ENCODE measurements at places on chromosomes 4 and X.

GRCh38 chrX:82676386-82676785 is 831.7 kb upstream of the POU3F4 start:
- no peak for DNase-seq

DNA sequence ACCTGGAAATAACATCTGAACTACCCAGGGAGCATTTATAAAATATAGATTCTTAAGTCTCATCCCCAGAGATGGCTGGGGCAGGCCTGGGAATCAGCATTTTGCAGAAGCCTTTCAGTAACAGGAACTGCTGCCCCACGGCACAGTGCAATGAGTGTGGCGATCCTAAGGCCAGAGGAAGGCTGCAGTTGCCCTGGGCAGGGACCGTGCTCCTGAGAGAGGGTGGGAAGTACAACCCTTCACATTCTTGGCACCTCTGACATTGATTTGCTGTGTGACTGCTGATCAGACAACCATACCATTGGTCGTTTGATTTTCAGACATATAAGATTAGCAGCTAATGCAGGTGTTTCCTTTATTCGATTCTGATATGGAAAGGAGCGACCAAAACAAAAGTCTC is 233.6 kb downstream of the STIM2 start:
- no peak for DNase-seq

GRCh38 chr4:89357340-89357739 is 49.7 kb upstream of the GPRIN3 start:
- no peak for DNase-seq

DNA sequence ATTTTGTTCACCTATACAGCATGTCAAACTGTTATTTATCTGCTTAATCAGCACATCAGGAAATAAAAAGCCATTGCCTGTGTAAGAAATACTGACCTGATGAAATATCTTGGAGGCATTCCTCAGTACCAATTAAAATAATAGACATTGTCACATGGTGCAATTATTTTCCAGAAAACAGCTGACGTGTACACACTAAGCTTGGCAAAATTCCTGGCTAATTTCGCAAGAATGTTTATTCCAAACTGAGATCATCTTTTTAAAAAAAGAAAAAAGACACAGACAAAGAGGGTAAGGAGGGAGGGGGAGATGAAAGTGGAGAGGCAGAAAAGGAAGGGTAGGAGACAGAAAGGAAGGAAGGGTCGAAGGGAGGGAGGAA is 61.9 kb upstream of the NFKB1 start:
- DNase-seq: no peak

DNA sequence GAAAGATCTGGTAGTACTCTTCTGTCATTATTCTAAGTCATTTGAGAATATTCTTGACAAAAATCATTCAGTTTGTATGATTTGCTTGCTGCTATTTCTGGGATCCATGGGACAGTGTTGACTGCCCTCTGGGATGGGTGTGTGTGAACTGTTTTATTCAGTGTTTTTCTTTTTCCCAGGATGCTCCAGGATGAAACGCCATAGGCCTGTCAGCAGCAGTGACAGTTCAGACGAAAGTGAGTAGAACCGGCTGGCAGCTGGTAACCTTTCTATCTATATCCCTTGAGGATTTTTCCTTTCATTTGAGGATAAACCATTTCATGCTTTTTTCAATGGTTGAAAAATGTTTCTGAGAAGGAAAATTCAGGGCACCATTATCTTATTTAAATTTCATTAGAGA is 72.5 kb downstream of the JADE3 start:
- no peak for DNase-seq

- DNase-seq: no peak
These were observed 37.7 kb upstream of the TASL start for GRCh38 chrX:30615229-30615628.

- DNase-seq: no peak
These were observed 49.8 kb upstream of the CAMK2D start for GRCh38 chr4:113811359-113811758.

GRCh38 chrX:140297273-140297672 is 207.6 kb downstream of the SOX3 start:
- no peak for DNase-seq

GRCh38 chr4:116118221-116118620 is 967.2 kb downstream of the TRAM1L1 start:
- no peak for DNase-seq

- no peak for DNase-seq
These were observed 10.3 kb downstream of the PHKA2 start for GRCh38 chrX:18973527-18974192.

- DNase-seq: no peak
These were observed 133.6 kb upstream of the C1QTNF7 start for GRCh38 chr4:15294202-15294601.

- no peak for DNase-seq
These were observed 21.5 kb upstream of the TMSB4X start for GRCh38 chrX:12953420-12953819.

- DNase-seq: no peak
These were observed 7.2 kb downstream of the CRMP1 start for GRCh38 chr4:5885733-5886132.

DNA sequence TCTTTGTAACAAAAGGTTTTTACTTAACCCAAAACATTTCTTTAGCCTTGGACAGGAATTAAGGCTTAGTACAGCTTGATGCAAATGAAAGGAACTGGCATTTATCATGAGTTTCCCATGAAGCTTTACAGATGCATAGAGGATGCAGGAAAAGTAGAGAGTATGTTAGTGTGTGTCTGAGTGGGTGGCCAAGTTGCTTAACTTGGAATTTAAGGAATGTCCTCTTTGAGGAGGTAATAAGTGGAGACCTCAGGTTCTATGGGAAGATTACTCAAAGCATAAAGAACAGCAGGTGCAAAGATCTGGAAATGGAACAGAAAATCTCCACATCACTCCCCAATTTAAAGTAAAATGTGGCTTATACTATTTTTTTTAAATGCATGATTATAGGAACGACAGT is 457.9 kb downstream of the KCNIP4 start:
- no peak for DNase-seq

DNA sequence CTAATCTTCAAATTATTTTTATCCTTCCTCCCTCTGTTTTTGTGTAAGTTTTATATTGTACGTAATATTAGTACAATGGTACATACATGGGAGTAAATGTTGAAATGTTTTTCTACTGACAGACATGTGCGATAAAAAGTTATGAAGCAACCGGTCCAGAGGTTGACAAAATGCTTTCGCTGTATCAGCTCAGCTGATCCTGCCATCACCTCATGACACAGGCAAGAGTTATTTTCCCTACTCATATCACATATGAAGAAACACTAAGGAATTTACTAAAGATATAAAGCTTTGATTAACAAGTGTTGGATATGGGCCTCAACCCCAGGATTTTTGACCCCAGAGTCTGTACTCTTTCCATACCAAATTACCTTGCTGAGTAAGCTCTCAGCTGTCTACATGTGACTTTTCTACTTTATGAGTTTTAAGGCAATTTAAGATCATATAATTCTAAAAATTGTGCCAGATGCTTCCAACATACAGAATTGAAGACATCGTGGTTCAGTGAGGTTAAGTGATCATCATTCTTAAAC is 50.0 kb downstream of the CLCN5 start:
- DNase-seq: no peak

- DNase-seq: peak; percentile 78
These were observed 78.3 kb downstream of the GASK1B start for GRCh38 chr4:158094413-158095134.

DNA sequence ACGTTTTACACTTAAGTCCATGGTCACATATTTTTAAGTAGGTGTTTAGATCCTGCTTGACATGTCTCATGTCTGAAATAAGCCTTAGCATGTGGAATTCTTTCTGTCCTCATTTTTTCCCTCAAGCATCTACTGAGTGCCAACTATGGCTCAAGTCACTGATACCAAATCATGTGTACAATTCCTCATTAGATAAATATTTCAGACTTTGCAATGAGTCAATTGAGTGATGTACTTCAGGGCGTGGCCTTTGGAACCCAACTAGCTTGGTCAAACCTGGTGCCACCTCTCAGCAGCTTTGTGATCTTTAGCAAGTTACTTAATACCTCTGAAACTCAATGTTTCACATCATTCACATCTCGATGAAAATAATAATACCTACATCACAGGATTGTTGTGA is 12.6 kb upstream of the JADE1 start:
- no peak for DNase-seq

GRCh38 chrX:105552395-105552794 is 269.9 kb upstream of the NRK start:
- no peak for DNase-seq

DNA sequence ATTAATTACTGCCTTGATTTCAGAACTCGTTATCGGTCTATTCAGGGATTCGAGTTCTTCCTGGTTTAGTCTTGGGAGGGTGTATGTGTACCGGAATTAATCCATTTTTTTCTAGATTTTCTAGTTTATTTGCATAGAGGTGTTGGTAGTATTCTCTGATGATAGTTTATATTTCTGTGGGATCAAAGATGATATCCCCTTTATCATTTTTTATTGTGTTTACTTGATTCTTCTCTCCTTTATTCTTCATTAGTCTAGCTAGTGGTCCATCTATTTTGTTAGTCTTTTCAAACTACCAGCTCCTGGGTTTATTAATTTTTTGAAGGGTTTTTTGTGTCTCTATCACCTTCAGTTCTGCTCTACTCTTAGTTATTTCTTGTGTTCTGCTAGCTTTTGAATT is 32.1 kb downstream of the CDX4 start:
- no peak for DNase-seq

DNA sequence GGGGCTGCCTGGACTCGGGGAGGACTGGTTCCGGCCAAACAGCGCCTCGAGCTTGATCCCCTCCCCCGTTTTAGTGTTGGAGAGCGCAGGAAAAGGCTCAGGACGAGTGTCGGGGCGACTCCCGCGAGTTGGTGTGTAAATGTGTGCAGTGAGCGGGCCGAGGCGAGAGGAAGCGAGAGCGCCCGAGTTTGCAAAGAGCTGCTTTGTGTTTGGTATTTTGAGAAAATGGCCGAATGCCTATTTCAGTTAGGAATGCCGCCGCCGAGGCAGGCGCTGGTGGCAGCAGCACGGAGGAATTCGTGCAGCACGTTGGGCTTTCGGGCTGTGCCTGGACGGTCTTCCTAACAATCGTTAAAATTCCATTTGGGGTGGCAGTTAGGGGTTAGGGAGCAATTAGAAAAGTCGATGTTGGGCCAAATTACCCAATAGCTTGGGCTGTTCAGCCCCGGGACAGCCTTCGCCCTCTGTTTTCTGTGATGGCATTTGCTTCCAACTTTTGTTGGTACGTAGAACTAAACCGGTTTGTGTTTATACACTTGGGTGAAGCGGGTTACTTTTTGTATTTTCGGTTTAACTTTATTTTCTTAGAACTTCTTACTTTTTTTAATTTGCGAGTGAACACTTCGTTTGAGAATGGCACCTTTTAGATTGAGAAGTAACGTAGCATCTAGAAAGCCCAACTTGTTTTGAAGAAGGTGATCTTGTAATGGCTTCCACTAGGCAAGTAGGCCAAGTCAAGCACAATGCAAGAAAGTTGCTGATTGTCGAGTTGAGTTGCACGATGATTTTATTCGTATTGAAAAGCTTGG is 1.6 kb downstream of the REST start:
- peak; percentile 52 for DNase-seq

DNA sequence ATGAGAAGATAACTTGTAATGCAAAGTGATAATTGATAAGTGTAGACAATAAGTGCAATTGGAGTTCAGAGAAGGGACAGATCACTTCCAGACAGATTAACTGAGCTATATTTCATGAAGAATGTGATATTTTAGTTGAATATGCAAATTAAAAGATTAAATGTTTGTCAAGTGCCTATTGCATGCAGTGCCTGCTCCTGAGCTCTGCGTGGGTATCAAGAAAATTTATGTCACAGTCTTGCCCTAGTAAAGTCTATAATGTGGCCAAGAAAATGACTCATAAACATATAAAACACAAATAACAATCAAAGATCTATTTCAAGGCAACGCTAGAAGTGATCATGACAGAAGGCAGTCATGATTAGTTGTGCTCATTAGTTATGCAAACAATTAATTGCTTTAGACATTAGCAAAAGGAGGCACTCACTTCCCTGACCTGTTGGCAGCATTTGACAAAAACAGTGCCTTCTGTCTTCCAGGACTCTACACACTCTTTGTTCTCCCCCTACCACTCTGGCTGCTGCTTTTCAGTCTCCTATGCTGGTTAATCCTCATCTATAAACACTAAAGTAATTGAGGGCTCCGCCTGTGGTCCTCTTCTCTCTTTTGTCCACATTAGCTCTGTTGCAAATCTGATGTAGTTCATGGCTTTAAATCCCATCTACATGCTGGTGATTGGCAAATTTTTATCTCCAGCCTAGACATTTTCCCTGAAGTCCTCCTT is 47.7 kb downstream of the ARHGEF38 start:
- DNase-seq: no peak

GRCh38 chr4:140861359-140862176 is 105.4 kb upstream of the TBC1D9 start:
- peak; percentile 44 for DNase-seq

DNA sequence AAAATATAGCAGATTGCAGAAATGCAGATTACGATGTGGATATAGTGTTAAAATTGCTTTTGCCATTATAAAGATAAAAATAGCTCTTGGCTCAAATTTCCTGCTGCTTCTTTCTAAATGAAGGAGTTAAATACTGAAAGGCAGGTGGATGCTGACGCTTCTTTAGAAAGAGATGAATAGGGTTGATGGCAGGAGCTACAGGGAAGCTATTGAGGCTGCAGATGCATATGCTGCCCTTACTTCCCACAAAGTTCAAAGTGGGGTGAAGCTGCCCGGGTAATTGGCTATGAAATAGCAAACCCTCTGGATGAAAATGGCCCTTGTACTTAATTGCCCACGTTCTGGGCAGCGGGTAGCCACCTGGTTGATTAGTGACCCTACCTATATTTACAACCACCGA is 379.5 kb downstream of the ZIC3 start:
- DNase-seq: no peak

DNA sequence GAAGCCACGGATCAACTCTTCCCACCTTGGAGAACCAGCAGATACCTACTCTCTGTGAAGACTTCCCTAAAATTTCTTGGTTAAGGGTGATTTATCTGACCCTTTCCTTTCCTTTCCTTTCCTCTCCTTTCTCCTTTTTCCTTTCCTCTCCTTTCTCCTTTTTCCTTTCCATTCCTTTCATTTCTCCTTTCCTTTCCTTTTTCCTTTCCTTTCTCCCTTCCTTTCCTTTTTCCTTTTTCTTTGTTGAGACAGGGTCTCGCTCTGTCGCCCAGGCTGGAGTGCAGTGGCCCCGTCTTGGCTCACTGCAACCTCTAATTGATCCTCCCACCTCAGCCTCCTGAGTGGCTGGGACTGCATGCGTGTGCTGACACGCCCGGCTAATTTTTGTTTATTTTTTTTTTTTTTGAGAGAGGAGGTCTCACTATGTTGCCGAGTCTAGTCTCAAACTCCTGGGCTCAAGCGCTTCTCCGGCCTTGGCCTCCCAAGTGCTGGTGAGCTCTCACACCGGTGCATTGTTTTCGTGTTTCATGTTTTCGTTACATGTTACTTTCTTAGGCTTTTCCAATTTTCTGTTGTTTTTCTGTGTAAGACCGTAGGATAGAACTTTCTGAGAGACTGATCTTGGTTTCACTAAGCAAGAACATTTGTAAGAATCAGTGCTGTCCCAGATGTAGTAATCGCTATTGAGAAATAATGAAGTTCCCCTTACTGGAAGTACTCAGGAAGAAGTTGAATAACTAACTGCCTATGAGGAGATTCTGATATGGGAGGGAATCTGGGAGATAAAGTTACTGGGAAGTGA is 2.0 kb downstream of the TMEM165 start:
- DNase-seq: no peak

Measured in Caco-2 (cell line).